ENCODE measurements at places on chromosomes 4 and X. TPM values are rescaled to one million over a fixed set of nuclear protein-coding genes. Genes with fewer than 3 reads are reported as not detected.

MAGEA10 gene
- total RNA-seq, result not detected

- DNase-seq, result no peak
Observed at GRCh38 chr4:51843309-51844152, 578 bp downstream of the DCUN1D4 start.

DNA sequence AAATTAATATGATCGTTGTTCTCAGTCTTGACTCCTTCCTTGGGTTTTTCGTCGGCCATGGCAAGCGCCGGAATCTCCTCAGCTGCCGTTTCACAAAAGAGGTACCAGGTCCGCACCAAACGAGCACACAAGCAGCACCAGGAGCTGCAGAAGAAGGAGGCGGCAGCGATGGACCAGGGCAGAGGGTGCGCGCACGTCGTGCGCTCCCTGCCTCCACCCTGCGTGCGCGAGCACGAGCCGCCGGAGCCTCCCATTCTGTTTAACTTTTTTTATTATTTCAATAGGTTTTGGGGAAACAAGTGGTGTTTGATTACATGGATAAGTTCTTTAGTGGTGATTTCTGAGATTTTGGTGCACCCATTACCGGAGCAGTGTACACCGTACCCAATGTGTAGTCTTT is 158.2 kb downstream of the PLS3 start:
- DNase-seq, result no peak

GRCh38 chrX:50871922-50872453 is 38.5 kb upstream of the BMP15 start:
- no peak for DNase-seq

DNA sequence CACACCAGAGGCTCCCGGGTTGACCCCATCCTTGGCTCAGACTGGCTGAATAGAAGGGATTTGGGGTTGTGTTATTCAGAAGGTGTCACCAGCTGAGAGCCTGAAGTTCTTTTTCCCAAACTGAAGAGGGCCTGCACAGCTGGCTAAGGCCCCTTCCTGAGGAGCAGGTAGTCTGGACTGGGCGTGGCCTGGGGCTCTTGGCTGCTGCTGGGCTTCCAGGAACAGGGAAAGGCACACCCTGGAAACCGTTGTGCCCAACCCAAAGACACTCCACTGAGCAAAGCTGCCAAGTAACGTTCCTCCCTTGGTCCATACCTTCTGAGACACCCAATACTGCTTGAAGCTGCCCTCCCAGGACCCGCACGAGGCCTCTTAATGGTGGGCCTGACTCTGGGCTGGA is 8.3 kb upstream of the CXCR3 start:
- peak; percentile 65 for DNase-seq

RNF212 gene
- total RNA-seq, result 4.5 TPM

GRCh38 chrX:56782791-56783449 is 53.9 kb downstream of the NBDY start:
- peak; percentile 56 for DNase-seq

DNA sequence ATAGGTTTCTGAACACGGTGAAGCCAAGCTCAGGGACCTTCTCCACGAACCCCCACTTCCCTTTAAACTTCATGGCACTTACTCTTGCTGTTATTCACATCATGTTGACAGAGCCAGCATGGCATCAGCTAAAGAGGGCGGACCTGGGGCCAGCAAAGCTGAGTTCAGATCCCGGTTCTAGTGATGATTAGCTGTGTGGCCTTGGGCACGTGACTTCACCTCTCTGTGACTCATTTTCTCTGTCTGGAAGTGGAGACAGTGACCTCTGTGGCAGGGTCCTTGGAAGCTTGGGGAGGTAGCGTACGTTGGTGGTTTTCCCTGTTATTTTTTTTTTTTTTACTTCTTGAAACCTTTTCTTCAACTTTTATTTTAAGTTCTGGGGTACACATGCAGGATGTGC is 13.4 kb downstream of the EVC start:
- DNase-seq, result no peak

DNA sequence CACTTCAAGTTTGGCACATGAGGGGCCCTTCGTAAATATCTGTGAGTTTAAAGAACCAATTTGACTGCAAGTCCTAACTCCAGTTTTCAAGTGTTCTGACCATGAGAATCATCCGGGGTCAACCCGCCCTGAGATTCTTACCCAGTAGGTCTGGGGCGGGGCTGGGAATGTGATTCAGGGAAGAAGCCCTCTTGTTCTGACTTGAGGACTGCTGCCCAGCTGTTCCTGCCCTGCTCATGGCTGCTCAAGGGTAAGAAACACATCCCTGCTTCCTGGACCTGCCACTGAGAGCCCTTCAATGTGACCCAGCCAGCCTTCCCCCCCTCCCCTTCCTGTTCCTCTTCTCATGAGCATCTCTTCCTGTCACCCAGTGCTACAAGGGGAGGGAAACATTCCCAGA is 92.7 kb upstream of the PGRMC2 start:
- no peak for DNase-seq

DNA sequence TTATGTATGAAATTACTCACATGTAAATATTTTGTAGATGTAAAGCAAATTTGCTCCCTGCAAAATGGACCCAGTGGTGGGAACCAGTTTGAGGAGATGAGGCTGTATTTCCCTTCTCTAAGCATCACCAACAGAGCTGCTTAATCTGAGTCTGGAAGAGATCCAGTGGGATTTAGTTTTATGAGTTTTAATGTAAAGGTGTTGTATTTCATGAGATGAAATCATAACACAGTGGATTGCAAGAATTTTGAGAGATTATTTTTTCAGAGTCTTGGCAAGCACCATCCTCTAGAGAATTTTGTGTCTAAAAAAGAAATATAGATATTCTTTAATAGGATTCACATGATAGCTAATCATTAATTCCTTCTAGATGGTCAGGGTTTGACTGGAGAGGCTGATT is 35.6 kb upstream of the SFRP2 start:
- no peak for DNase-seq

GRCh38 chr4:3291411-3291968 is 1.3 kb upstream of the RGS12 start:
- DNase-seq, result peak; percentile 71

- DNase-seq, result no peak
Observed at GRCh38 chr4:78171482-78171881, 114.4 kb downstream of the FRAS1 start.

GPC4 gene
- total RNA-seq, result 7.4 TPM

- DNase-seq, result no peak
Observed at GRCh38 chr4:169852481-169852880, 94.7 kb upstream of the HPF1 start.

AGA gene
- total RNA-seq, result 11.2 TPM

GBA3 gene
- total RNA-seq, result 195 TPM

DNA sequence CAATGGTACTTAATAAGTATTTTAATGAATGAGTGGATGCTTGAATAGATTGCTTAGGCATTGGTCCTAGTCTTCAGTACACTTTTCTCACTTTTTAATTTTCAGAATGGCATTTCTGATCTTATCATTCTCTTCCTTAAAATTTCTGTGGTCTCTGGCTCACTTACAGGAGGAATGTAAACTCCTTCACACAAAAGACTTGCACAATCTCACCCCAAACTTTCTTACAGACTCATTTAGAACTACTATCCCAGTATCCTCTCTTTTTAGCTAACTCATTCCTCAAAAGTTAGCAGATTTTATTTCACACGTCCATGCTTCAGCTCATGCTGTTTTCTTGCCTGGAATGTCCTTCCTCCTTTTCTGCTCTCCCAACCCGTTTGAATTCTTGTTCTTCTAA is 350.1 kb downstream of the GRXCR1 start:
- no peak for DNase-seq

GRCh38 chr4:153401501-153401900 is 57.0 kb downstream of the MND1 start:
- DNase-seq, result no peak

CT45A7 gene
- not detected for total RNA-seq

DNA sequence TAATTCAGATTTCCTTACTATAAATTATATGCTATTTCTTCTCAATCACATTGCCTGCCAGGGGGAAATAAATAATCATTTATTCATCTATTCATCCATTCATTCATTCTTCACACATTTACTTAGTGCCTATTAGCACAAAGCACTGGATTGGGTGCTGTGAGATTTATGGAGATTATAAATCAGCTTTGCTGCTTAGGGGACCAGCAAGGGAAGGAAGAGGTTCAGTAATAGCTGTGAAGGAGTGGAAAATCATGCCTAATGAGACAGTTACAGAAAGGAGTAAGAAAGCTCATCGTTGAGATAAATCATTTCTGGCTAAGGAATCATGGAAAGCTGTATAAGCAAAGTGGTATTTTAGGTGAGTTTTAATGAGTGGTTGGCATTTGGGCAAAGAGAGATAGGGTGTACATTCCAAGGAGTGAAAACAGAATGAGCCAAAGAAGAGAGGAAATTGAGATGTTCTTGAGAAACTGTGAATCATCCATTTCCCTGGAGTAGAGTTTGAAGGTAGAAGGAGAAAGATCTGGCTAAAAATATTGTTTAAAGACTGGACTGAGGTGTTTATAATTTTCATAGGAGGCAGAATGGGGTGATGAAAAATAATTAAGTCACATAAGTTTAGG is 9.6 kb downstream of the ARSJ start:
- DNase-seq, result no peak

SMR3B gene
- not detected for total RNA-seq

CBR4 gene
- 22.9 TPM for total RNA-seq

GRCh38 chr4:29320947-29321620 is 1399.1 kb upstream of the PCDH7 start:
- DNase-seq, result no peak

DNA sequence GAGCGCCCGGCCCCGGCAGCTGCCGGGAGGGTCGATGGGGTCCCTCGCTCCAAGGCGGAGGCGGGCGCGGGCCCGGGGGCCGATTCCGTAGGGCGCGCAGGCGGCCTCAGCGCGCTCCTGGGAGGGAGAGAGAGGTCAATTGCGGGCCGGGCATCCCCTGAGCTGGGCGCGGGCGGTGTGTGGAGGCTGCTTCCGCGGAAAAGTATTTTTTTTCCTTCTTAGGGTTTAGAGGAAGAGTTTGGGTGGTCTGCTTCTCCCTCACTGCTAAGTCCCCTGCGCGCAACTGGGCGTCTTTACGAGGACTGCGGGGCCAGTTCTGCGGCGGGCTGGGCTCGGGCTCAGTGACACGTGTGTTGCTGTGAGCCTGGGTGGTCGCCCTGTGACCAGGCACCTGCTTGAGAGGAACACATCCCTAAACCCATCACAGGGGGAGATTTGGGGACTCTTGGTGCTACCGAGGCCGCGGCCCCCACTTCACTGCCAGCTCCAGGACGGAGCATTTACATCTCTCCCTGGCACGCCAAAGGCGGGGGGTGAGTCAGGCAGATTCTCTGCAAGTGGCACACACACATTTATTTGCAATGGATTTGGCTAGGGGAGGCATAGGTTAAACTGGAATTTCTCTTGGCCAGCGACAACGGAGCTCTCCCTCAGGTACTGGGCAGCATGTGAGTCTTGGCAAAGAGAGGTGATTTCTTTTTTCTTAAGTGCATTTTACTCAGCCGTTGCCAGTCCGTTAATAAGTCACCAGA is 151.2 kb upstream of the SLC4A4 start:
- peak; percentile 52 for DNase-seq

DNA sequence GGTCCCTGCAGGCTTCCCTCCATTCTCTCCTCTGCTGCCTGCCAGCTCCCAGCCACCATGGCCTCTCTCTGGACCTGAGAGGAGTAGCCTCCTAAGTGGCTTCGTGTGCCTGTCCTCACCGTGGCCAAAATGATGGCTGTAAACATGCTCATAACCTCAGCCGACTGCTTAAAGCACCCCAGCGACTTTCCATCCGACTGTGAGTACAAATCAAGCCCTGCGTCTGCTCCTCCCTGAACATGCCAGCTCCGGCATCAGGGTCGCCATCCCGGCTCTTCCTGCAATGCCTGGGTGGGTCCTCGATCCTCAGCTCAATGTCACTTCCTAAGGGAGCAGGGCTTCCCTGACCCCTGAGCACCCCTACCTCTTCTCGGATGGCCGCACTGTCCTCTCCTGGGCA is 3.3 kb upstream of the SORCS2 start:
- peak; percentile 14 for DNase-seq

MEPE gene
- not detected for total RNA-seq

GRCh38 chr4:7392438-7393421 is 42.0 kb downstream of the PSAPL1 start:
- DNase-seq, result peak; percentile 43

GRCh38 chr4:72768364-72768763 is 199.3 kb upstream of the ADAMTS3 start:
- no peak for DNase-seq

DNA sequence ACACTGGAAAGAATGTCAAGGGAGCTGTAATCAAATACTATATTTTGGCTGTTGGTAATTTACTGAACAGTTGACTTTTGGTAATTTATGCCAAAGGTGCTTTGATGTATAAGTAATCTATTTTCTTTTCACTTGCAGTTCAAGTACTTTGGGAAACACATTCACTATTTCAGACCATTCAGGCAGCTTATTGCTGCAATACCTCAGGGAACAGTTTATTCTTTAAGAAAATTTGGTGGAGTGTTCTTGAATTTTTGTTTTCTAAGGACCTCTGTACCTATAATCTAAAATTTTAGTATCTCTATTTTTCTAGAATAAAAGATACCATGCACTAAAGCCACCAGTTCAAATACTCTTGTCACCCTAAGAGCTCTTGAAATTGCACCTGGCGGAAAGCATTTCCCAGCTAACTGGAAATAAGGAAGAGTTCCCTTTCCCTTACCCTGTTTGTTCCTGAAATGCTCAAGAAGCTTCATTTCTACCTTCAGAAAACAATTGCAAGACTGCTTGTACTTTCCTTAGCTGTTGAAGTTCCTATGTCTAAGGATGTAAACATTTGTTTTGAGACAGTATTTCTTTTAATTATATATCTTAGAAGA is 633.5 kb upstream of the FAT1 start:
- no peak for DNase-seq
